Purkinje cell (primary cell): ENCODE measurements at places on chromosomes 2 and 18. TPM values are rescaled to one million over a fixed set of nuclear protein-coding genes. Genes with fewer than 3 reads are reported as not detected.

The ERFE gene
- polyA plus RNA-seq, result 3.7 TPM in 1 of 2 replicates, not detected in the other

The LYG2 gene
- polyA plus RNA-seq, result 0.39 and 11.1 TPM in 2 replicates

The KCNE4 gene
- polyA plus RNA-seq, result not detected in 2 replicates

The DOK6 gene
- polyA plus RNA-seq, result 0.76 and 2.1 TPM in 2 replicates

The TGFBRAP1 gene
- polyA plus RNA-seq, result 2.3 and 3.5 TPM in 2 replicates

The CCDC121 gene
- polyA plus RNA-seq, result 2.7 and 3.4 TPM in 2 replicates

The TCF7L1 gene
- 1.3 and 2.6 TPM in 2 replicates for polyA plus RNA-seq

The SOWAHC gene
- 0.43 and 0.74 TPM in 2 replicates for polyA plus RNA-seq

The VWC2L gene
- polyA plus RNA-seq, result 1.3 TPM in 1 of 2 replicates, not detected in the other

The FBXO15 gene
- polyA plus RNA-seq, result 9.5 and 25.9 TPM in 2 replicates
